ENCODE measurements at places on chromosomes 6 and 20. TPM values are rescaled to one million over a fixed set of nuclear protein-coding genes. Genes with fewer than 3 reads are reported as not detected.
A peak's percentile ranks its signal among the peaks of the same experiment; 100 is the strongest.

Gene SESN1
- 27.1 TPM for total RNA-seq

Gene CCN5
- total RNA-seq: not detected

GRCh38 chr6:137724495-137725211 lies 142.4 kb upstream of the TNFAIP3 start:
- no peaks in the 10 kb centered on the region for H3K27me3 ChIP-seq
- DNase-seq: no peak
- no peak overlapping the region for H3K27ac ChIP-seq

- H3K27me3 ChIP-seq: peaks cover 2% of the 10 kb centered on the region
- no peak overlapping the region for H3K4me3 ChIP-seq
- H3K27ac ChIP-seq: no peak overlapping the region
- H3K36me3 ChIP-seq: peaks cover 6% of the 10 kb centered on the region
- H3K4me1 ChIP-seq: no peaks in the 10 kb centered on the region
Observed at GRCh38 chr6:5113096-5113495, 28.0 kb downstream of the PPP1R3G start.

DNA sequence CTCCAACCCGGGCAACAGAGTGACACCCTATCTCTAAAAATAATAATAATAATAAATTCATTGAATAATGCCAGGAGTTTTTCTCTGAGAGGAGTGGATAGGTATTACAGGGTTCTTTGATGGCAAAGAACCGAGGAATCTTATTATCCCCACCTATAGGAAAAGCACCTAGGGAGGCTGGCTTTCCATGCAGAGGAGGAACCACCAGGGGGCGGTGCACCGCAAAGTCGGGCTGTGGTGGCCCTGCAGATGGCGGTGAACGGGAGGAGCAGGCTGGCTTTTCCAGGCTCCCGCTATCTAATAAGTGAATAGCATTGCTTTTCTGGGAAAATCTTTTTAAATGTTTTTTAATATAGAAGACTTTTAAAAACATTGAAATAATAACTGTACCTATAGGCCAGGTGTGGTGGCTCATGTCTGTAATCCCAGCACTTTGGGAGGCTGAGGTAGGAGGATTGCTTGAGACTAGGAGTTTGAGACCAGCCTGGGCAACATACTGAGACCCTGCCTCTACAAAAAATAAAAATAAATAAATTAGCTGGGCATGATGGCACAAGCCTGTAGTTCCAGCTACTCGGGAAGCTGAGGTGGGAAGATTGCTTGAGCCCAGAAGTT lies 864.2 kb downstream of the KIF16B start:
- peak; percentile 86 for DNase-seq
- H3K27ac ChIP-seq: no peak overlapping the region
- peaks cover 6% of the 10 kb centered on the region for H3K4me1 ChIP-seq
- H3K27me3 ChIP-seq: peaks cover 2% of the 10 kb centered on the region
- H3K4me3 ChIP-seq: no peak overlapping the region
- H3K36me3 ChIP-seq: no peaks in the 10 kb centered on the region

All from glutamatergic neuron (in vitro differentiated cells).